Kidney glomerular epithelial cell (primary cell): ENCODE measurements at places on chromosomes 3 and 15.

- no peak for DNase-seq
These were observed 10.6 kb downstream of the POC1A start for GRCh38 chr3:52143616-52144015.

DNA sequence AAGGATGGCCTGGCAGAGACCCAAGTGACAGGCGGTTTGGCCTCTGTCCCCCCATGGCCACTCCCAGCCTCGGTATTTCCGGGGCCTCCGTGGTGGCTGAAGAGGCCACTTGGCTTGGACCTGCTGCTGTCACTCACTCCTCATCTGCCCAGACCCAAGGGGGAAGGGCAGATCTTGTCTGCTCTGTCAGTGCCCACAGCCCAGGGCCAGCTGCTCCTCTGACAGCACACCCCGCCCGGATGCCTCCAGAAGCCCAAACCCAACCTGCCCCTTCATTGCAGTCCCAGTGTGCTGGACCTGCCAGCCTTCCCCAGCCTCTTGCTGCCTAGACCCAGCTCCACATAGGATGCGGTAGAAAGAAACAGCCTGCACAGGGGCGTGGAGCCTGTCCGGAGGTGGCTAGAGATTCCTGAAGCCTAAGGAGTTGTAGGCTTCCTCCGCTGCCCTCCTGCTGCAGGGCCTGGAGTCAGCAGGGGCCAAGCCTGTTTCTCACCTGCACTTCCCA is 52.0 kb downstream of the MAGEF1 start:
- no peak for DNase-seq

GRCh38 chr3:113629584-113630421 is 66.6 kb downstream of the USF3 start:
- DNase-seq: no peak

DNA sequence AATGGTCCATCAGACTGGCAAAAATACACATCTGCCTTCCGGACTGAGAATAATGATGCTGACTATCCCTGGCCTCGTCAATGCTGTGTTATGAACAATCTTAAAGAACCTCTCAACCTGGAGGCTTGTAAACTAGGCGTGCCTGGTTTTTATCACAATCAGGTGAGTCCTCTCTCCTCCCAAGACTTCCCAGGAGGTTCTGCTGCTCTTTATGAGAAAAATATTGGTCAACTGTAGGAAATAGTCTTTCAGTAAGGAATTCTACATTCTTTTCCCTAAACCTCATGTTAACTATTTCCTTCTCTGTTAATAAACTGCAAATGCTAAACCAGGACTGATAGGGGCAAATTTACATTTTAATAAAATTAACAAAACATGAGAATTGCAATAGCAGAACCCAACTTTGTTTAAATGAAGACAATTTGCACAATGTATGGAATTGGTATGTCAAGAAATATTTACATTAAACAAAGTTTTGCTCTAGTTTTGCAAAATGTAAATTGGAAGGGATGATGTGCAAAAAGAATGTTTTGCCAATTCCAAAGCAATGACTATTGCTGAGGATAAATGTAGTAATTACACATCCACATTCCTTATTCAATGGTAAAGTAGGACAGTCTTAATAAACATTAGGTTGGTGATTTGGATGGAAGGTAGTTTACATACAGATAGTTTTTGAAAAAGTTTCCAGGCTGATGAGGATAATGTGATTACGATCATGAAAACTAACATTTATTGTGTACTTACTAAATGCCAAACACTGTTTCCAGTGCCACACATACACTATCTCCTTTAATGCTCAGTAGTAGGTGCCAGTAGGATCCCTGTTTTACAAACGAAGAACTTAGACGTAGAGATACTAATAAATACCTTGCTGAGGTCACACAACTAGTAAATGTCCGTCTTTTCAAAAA is 21.1 kb downstream of the UPK1B start:
- DNase-seq: peak; percentile 38

- DNase-seq: no peak
These were observed 3.3 kb downstream of the CAND2 start for GRCh38 chr3:12799525-12800440.

GRCh38 chr3:155334914-155335723 is 41.6 kb upstream of the STRIT1 start:
- DNase-seq: no peak

DNA sequence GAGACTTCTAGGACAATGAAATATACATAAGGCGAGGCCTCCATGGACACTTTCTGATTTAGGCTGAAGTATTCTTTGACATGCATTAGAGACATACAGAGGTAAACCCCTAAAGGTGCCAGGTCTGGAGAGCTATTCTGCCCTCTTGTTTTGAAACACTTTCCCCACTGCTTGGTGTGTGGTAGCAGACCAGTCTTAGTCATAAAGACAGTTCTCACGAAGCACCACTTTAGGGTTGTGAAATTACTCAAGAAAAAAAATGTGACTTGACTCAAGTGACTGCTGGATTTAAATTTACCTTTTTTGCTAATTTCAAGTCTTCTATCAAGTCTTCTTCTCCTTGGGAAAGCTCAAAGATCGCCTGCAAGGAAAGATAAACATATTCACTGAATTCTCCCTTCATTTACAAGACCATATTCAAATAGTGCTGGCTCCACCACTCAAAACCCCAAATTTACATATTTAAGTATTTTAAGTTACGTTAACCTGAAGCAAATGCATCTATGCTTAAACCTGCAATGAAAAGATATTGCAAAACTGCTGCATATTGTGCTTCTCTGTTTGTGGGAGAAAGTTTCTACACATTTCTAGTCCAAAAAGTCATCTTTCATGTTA is 48.4 kb downstream of the ARHGEF3 start:
- no peak for DNase-seq

- no peak for DNase-seq
These were observed 153.8 kb upstream of the TSC22D2 start for GRCh38 chr3:150254309-150254708.

- no peak for DNase-seq
These were observed 52.7 kb downstream of the MYLK start for GRCh38 chr3:123831420-123831819.

GRCh38 chr3:70075101-70075500 is 75.6 kb downstream of the SAMMSON start:
- no peak for DNase-seq

- peak; percentile 29 for DNase-seq
These were observed 656 bp downstream of the CD47 start for GRCh38 chr3:108090049-108090700.
